H7 (cell line): ENCODE measurements at places on chromosomes 4 and X.

GRCh38 chrX:123291623-123292022, 107.5 kb downstream of the GRIA3 start:
- DNase-seq: no peak

DNA sequence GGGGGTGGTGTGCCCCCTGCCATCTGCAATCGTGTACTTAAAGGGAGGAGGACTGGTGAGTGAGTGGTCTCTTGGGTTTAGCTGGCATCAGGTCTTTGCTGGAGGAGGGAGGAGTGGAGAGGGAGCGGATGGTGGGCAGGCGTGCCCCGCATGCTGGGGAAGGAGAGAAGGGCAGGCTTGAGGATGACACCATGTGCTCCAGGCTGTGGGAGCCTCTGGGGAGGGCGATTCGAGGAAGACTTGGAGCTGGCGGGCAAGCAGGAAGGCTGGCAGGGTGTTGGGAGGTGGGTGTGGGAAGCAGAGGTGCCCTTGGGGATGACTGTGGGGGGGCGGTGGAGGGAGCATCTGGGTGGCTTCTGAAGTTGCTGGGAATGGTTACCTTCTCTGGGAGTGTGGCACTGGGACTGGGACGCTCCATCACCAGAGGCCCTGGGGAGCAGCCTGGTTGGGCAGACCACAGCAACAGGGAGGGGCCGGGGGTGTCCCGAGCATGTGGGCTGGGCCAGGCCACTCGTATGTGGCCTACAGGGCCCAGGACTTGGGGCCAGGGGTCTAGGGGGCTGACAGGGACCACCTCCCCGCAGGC, 30.8 kb upstream of the AFAP1 start:
- no peak for DNase-seq

DNA sequence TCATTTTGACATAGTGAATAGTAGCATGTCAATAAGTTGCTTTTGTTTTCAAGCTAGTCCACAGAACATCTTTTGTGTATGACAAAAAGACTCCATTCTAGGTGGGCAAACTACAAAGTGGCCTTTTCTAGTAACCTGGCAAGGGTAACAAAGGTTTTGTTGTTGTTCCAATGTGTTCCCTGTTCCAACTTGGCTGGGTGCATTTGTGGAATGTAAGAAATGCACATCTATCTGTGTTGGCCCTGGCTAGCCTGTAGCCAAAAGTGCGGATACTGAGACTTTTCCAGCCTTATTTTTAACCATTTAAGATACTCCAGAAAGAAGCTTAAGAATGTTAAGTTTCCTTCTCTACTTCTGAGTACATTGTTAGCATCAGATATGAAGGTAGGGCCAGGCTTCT, 118.7 kb upstream of the CHRDL1 start:
- no peak for DNase-seq

DNA sequence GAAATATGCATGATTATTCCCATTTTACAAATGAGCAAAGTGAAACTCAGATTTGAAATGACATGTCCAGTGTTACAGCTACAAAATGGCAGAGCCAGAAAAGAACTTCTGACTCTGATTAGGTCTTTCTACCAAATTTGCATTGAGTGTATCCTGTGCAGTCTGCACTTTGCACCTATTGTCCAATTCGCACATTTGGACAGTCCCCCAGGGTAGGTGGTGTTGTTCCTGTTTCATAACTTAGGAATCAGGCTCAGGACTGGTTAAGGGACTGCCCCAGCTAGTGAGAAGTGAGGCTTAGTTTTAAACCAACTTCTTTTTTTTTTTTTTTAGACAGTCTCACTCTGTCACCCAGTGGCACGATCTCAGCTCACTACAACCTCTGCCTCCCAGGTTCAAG, 137.9 kb upstream of the NALF2 start:
- no peak for DNase-seq

DNA sequence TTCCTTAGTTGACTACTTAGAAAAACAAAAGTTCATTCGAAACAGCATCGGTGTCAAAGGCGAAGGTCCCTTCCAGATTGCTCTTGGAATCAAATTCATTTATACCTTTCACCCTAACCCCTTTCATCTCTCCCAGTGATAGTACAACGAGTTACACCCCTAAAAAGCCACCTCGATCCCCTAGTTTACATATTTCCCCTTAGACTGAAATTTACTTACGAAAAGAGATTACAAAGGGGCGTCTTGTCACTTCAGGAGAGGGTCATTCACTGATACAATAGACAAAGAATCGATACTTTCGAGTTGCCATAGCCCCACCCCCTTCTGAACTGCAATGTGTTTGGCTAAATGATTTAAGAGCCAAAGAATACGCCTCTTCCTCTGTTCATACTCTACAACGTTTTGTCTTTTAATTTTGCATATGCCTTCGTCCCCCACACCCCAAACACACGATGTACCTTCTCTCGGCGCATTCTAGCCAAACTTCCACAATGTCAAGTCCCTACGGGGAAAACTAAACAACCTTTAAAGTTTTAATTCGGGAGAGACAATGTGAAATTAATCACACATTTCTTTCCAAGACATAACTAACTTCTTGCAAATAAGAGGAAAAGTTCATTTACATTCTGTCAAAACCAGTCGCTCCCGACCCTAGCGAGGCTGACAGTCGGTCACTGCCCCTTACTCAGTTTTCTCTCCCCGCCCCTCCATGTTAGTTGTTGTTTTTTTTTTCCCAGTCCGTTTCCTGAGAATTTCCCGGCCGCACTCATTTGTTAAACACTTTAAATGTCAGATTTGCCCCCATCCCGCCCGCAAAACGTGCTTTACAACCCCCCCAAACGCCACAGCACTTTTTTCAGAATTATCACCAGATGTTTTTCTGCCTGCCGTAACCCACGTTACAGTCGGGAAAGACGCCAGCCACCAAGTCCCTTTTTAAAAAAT, 88.6 kb downstream of the HPRT1 start:
- peak; percentile 63 for DNase-seq

- DNase-seq: no peak
Observed at GRCh38 chr4:176187624-176188023, 7.8 kb downstream of the SPATA4 start.

- no peak for DNase-seq
Observed at GRCh38 chr4:184728858-184729257, 5.0 kb downstream of the CENPU start.

- DNase-seq: no peak
Observed at GRCh38 chr4:162229670-162230069, 65.9 kb upstream of the FSTL5 start.

- DNase-seq: no peak
Observed at GRCh38 chrX:38216642-38217041, 4.0 kb downstream of the SRPX start.

- no peak for DNase-seq
Observed at GRCh38 chrX:118550792-118551191, 55.2 kb downstream of the DOCK11 start.

DNA sequence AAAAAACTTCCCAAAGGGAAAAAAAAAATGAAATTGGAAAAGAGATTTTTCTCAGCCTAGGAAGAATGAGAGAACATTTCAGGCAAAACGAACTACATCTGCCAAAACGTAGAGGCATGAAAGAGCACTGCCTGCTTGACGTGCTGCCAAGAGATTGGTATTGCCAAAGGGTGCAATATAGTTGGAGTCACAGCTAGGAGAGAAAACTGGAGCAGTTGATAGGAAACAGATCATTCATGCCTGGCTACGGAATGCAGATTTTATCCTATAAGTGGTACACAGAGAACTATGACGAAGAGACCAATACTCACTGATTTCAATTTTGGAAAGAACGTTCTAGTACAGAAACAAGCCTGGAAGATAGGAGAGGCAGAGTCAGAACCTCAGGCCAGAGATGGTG, 68.4 kb upstream of the IQCM start:
- no peak for DNase-seq

DNA sequence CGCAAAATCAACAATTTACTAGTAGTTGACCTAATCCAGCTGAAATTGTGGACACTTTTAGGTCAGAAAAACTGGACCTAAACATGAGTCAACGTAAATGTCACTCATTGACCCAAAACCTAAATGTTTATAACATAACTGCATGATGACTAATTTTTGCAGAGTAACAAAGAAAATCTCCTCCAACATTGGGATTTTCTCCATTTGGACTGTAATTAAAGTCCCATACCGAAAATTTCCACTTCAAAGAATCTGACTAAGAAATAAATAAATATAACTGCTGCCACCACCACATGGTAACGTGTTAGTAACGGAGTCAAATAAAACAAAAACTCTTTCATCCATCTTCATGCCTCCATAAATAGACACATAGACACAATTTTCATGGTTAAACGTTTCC, 1.9 kb downstream of the ADGRA3 start:
- DNase-seq: no peak

DNA sequence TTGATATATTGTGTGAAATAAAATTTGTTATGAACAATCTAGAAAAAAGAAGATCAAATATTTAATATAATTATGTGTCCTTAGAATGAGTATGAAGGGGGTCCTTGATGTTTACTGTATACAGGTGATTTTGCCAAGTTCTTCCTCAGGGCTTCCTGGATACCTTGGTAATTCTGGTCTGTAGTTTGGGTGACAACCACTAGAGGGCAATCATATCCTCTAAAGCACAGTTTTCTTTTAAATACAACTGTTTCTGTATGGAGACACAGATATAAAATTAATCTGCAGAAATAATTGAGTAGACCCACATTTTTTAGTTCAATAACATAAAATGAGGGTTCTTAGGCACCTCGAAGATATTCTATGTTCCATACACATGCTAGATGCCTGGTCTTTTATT, 157.7 kb downstream of the SPANXN1 start:
- DNase-seq: peak; percentile 20

DNA sequence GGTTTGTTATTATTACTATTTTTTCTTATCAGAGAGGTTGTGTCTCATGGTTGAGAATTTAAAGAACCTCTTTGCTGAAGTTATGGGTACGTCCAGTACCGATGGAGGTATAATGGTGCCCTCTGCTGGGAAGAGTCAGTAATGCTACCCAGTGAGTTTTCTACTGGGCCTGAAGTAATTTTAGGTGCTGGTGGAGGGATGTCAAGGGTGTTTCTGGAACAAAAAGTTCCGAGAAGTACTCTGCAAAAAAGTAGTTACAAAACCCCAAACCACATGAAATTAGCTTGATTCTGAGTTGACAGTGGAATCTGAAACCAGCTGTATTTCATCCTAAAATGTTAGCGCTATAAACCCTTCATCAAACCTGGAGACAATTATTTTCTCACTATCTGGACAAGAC, 102.5 kb upstream of the MID1 start:
- DNase-seq: peak; percentile 78

- no peak for DNase-seq
Observed at GRCh38 chrX:41108007-41108406, 22.8 kb downstream of the USP9X start.

DNA sequence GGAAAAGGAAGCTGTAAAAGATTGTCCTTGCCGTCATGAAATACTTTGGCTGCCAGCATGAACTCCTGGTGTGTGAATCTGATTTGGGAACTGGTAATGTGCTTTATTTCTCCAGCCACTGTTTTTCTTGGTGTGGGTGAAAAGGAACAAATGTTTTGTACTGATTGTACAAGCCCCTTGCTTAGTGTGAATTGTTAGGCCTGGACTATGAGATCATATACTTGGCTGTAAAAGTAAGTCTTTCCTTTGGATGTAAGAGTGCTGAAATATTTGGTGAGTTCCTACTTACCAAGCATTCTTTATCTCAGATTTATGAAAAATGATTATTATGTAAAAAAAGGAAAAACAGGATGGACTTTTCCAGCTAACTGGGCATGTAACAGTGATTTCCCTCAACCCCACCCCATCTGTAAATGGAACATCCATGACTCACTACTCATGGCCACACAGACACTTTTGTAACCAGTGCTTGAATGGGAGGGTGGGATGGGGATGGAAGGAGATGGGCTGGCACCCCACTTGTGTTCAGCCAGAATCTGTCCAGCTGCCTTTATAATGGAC, 6.3 kb downstream of the FNIP2 start:
- no peak for DNase-seq

DNA sequence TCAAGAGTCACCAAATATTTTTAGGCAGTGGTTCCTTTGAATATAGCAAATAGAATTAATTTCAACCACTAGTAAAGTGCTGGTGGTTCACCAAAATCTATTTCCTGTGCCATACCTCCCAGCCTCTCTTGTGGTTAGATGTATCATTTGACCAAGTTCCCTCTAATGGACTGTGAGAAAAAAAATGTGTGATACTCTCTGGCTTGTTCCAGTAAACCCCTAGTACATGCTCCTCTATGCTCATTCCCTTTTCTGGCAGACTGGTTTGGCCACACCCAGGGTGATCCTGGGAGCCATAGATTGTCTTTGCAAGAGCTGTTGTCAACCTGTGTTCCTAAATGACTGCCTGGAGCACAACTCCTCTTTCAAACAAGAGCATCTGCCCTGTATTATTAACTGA, 109.5 kb downstream of the FRAS1 start:
- DNase-seq: no peak

DNA sequence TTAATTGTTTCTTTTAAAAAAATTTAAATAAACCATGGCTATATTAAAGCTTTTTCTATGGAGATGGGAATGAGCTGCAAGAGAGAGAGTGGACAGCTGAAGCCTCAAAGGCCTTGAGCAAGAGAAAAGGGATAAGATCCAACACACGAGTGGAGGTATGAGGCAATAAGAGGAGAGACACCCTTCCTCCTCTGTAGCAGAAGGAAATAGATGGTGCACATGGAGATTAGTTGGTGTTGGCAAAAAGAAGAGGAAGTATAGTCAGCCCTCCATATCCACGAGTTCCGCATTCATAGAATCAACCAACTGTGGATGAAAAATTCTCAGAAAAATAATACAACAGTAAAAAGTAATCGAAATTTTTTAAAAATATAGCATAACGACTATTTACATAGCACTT, 3.2 kb downstream of the CXorf38 start:
- no peak for DNase-seq

GRCh38 chr4:182724414-182724813, 192.8 kb downstream of the DCTD start:
- DNase-seq: no peak

DNA sequence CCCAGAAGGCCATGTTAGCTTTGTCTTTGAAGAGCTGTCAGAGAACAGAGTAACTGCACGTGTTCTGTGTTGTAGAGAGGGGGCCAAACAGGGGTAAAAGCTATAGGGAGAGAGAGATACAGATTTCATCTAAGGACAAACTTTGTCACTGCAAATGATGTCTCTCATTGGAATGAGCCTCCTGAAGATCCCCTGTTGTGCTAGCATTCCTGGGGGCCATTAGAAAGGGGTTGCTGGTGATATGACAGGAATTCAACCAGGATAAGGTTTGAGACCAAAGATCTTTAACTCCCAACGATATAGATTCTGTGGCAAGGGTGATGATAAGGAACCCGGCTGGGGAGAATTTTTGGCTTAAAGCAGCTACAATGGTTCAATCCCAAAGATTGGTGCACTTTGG, 16.8 kb downstream of the MID1 start:
- peak; percentile 55 for DNase-seq

- DNase-seq: no peak
Observed at GRCh38 chr4:175459571-175459970, 352.5 kb downstream of the GPM6A start.
